ENCODE measurements at places on chromosomes 12 and 14.

- DNase-seq: no peak
These were observed 558 bp downstream of the TEX22 start for GRCh38 chr14:105398726-105399465.

DNA sequence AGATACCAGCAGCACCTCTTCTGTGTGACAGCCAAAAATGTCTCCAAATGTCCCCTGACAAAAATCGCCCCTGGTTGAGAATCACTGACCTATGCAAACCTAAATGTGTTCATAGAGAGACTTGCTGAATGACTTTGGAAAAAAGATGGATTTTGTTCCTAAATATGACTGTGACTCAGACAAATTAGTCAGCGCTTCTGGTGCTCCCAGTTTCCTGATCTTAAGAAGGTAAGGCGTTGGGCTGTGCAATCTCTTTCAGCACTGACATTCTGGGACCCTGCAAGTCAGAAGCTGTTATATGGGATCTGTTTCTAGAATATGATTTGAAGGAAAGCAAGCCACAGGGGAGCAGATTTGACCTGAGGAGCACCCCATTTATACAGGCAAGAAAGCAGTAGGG, 90.6 kb upstream of the PWP1 start:
- no peak for DNase-seq

- DNase-seq: no peak
These were observed 179.2 kb upstream of the BMP4 start for GRCh38 chr14:54135804-54136280.

DNA sequence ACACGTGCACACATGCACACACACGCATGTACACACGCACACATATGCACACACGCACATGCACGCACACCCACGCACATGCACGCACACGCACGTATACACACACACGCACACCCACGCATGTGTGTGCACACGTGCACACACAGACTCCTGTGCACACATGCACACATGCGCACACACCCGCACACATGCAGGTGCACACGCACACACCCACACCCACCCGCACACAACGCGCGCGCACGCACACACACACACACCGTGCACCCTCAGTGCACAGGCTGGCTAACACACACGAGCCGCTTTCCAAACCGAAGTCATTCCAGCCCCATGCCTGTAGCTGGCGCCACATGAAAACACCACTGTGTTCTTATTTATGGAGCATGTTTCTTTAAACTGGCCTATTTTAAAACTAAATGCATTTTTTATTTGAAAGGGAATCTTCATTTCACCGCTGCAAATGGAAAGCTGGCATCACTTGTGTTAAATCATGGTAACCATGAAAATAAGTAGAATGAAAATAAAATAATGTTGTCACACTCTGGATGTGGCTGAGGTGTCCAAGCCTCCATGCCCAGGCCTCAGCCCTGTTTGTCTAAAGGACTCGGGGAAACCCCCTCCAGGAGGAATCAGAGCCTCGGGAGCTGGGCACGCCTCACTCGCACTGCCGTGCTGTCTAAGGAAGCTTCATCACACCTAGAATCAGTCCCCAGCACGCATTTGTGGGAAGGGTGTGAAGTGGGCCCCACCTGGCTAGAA, 45.1 kb downstream of the GALNT9 start:
- no peak for DNase-seq

- DNase-seq: no peak
These were observed 39.1 kb upstream of the DHRS7 start for GRCh38 chr14:60204104-60204842.

DNA sequence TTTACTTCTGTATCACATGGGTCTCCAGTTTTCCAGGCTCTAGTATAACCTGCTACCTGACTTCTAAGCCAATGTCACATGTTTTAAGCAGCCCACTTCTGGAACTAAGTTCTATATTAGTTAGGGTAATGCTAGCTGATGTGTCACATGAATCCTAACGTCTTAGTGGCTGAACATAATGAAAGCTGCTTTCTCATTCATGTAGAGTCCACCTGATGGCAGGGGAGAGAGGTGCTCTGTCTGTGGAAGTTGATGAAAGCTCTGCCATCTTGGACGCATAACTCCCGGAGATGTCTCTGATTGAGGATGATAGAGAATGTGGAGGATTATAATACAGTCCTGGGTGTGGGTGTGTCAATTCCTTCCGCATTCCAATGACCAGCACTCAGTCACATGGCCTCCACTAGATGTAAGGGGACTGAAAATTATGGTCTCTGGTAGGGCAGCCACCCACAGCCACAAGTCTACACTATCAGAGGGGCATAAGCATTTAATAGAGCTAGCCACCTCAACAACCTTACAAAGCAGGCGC, 234.4 kb upstream of the CRY1 start:
- peak; percentile 26 for DNase-seq

DNA sequence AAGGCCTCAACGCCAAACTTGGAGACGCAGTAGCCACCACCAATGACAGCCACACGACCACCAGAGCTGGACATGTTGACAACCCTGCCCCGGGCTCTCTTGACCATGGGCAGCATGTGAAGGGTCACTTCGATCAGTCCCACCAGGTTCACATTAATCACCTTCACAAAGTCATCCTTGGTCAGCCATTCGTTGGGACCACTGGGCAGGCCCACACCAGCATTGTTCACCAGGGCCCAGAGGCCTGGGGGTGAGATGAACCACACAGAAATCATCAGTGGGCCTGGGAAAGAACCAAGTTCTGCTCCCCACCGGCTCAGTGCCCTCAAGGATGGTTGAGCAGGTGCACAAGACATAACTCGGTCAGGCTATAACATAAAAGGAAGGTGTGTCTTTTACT, 4.0 kb downstream of the SDR9C7 start:
- DNase-seq: no peak

GRCh38 chr14:100472491-100472890, 114.7 kb downstream of the BEGAIN start:
- DNase-seq: no peak

DNA sequence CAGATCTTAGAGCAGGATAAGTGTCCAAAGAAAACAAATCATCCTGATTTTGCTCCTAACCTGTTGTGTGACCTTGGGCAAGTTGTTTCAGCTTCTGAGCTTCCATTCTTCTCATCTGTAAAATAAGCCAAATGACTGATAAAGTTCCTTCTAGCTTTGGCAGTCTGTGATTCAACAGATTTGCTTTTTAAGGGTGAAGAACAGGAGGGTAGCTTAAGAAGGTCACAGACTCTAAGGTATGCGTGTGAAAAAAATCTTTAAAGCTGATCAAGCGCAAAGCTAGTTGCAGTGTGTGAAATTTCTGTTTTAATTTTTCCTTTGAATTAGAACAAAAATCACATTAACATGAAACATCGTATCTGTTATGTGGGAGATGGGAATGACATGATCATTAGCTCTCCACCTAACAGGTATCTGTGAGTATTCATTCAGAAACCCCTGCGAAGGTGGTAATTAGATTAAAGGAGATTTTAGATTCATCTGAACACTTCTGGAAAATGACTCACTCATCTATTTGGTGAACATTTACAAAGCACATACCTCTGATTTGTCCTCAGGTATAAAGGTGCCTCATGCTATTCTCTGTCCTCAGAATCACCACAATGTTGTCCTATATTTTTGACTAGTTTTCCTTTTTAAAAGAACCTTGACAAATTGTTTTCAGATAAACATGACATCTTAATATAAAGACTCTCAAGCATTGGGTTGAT, 131.9 kb upstream of the CPM start:
- DNase-seq: no peak

DNA sequence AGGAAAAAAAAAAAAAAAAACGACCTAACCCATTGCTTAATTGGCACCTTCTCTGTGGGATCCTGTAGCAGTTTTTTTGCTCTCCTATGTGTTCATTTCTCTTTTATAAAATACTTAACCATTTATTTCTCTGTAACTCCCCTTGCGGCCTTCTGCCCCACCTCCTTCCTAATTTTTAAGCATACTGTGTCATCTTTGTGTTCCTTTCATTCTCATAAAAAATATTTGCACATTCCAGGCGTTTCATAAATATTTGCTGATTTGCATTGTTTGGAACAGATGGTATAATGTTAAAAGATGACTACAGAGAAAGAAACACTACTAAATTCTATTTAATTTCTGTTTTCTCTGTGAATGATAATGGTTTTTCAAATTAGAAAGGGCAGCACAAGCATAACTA, 77.9 kb downstream of the NPAS3 start:
- no peak for DNase-seq

- DNase-seq: no peak
These were observed 50.3 kb downstream of the RIMBP2 start for GRCh38 chr12:130665753-130666152.

DNA sequence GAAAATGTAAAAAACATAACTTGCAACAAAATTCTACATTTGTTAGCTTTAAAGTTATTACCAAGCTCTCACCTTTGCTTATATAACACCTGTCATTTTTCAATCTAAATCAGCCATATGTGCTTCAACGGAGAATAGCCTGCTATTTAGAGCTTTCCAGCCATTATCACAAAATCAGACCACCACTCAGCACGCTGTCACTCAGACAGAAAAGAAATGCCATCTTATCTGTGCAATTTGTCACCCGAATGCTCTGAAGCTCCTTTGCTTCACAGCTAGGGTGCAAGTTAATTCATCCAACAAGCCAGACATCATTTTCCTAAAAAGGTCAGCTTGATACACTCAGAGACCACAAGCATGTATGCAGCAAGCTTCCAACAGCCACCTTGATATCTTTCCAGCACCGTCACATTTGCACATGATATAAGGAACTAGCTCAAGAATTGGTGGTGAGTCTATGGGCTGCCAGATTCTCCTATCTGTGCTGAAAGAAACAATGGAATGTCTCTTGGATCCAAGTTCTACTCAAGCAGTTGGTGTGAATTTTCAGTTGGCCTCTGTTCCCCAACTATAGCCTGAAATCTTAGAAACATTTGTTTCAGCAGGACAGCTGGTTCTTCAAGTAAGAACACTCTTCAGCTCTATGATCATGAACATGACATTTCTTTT, 20.0 kb upstream of the IFNG-AS1 start:
- DNase-seq: no peak

DNA sequence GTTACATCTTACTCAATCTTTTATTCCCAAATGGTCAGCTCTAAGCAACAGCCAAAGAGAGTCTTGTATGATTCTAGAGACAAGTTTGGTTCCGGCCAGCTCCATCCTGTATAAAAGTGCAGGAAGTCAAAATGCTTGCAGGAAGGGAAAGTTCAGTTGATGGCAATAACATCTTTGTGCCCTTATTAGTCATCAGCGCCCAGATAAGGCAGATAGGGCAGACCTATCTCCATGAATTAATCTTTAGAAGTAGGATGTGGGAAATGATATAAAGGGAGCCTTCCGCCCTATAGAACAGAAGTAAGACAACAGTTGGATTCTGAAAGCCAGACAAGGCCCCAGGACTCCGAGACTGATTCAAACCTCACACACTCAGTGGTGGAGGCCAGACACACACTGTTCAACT, 6.4 kb downstream of the GNS start:
- DNase-seq: peak; percentile 43

- no peak for DNase-seq
These were observed 7.7 kb downstream of the CCND2 start for GRCh38 chr12:4281173-4281654.
